ENCODE measurements at places on chromosomes 7 and 10. TPM values are rescaled to one million over a fixed set of nuclear protein-coding genes. Genes with fewer than 3 reads are reported as not detected.

PAPSS2 gene
- 16.6 TPM for total RNA-seq

LRRN3 gene
- not detected for total RNA-seq

CYP2C19 gene
- not detected for total RNA-seq

CTNNA3 gene
- total RNA-seq: not detected

Measured in HT1080 (cell line).